IMR-90 (cell line): ENCODE measurements at places on chromosomes 13 and 19.

- DNase-seq, result peak; percentile 59
Measured at GRCh38 chr19:51473009-51473707, 5.2 kb upstream of the CEACAM18 start.

GRCh38 chr19:4295972-4296771, 6.0 kb downstream of the TMIGD2 start:
- DNase-seq, result no peak

GRCh38 chr19:38727868-38728660, 16.2 kb downstream of the CAPN12 start:
- DNase-seq, result no peak

DNA sequence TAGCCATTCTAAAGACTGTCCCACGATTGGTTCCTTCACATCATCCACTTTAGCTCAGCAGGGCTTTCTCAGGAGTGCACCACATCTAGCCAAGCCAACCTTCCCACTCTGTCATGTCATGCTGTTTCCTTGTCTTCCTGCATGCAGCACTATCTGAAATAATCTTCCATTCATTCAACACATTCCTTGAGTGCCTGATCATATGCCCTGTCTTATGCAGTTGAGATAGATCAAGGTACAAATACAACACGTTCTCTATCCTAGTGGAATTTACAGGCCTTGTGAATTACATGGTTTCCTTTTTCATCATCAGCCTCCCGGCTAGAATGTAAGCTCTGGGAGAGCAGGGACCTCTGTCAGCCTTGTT, 6.8 kb upstream of the MRPS31 start:
- DNase-seq, result peak; percentile 15

- peak; percentile 29 for DNase-seq
Measured at GRCh38 chr13:27023385-27024073, 148.1 kb downstream of the USP12 start.
